ENCODE measurements at places on chromosomes 6 and 20.

GRCh38 chr20:58011106-58011946, 217.1 kb downstream of the ANKRD60 start:
- no peak for DNase-seq

DNA sequence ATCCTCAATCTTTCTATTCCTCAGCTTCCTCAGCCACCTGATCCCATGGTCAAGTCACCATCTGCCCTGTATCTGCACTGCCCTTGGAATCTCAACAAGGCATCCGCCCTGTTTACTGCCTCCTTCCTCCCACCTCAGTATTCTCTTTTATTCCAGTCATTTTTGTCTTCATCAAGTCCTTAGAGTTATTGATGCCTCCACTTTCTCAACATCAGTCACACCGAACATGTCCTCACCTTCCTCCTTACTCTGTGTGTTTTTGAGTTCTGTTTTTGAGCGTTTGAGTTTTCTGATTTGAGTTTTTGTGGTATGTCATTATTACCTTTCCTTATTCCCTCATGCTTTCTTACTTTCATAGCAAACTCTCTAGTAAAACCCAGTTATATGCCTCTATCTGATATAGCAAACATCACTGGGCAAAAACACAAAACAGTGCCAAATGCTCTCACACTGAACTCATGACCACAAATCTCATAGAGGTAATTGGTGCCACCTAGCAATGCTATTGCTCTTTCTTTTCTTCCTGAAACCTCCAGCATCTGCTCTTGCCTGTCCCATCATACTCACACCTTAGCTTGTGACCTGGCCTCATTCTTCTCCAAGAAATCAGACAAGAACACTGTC, 11.8 kb upstream of the GNRH2 start:
- no peak for DNase-seq

DNA sequence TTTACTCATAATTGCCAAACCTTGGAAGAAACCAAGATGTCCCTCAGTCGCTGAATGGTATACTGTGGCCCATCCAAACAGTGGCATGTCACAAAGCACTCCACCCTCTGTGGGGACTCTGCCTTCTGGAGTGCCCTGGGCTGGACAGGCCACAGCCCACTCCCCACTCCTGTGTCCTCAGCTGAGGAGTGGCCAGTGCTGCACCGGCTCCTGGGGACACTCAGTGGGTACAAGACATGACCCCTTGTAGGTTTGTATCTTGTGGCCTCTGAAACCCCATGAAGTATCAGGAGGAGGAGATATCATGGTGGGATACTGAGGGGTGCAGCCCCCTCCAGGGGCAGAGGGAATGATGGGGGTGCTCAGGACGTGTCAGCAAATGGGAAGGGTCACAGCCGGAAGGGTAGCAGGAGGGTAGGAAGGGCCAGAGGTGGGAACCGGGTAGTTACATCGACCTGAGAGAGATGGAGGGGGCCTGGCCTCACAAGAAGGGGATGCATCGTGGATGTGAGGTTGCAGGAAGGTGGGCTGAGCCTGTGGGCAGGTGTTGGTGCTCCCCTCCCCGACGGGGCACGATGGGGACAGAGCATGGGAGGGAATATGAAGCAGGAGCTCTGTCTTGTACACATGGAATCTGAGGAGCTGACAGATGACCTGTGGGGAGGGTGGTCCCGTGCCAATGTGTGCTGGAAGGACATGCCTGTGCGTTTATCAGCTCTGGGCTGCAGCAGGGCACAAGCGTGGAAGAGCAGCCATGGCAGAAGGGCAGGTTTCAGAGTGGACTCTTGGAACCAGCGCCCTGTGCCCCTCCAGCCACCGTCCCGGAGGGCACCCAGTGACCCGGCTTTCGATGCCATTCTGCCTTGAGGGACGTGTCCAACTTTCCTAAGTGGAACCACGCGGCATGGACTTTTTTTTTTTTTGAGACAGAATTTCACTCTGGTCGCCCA, 11.9 kb upstream of the HELZ2 start:
- no peak for DNase-seq

GRCh38 chr20:38902601-38903000, 23.6 kb upstream of the FAM83D start:
- no peak for DNase-seq

DNA sequence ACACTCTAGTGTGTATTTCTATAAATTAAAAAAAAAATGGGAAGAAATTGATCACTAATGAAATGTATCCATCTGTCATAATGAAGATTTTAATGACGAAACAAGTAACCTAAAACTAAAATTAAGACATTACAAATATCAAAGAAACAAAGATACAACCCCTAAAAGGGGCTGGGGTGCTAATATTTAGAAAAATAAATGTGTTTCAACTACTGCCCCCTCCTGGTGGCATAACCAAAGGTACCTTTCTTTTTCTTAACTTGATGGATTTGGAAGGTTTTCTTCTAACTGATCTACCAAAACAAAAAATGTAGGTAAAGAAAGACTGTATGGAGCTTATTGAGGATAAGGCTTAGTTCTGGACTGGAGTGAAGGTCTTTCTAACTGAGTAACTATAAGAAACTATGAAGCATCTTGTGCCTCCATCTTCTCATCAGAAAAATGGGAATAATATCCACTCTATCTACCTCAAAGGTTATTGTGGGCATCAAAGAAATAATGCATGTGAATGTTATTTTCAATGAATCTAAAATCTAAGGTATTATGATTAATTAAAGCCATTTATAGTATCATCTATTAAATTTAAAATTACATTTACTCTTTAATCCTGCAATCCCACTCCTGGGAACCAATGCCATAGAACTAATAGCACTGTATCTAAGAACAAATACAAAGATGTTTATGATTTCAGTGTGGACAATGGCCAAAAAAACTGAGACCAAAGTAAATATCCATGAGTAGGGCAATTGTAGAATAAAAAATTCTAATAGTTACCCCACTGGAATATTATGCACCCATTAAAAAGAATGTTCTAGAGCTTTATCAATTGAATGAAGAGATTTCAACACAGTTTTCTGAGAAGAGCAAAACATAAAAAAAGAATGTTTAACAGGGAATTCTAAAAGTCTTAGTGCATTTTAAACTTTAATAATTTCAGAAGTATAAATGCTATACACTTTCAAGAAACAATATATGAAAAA, 117.2 kb downstream of the BACH2 start:
- DNase-seq = no peak

DNA sequence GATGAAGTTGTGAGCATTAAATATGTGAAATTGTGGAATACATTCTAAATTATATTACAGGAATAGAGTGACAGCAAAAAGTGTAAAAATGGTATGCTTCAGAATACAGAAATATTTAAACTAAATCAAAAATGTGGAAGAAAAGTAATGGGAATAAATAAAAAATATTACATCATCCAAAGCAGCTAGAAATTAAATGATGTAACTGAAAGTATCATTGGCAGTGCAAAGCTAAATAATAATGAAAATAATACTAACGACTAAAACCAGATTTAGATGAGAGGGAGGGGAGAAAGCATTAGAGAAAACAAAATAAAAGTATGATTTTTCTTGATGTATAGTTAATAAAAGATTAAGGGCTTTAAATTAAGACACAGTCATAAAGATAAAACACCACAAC, 1104.0 kb downstream of the EPHA7 start:
- DNase-seq = no peak

- no peak for DNase-seq
Measured at GRCh38 chr20:23159256-23159946, 73.3 kb upstream of the CD93 start.

DNA sequence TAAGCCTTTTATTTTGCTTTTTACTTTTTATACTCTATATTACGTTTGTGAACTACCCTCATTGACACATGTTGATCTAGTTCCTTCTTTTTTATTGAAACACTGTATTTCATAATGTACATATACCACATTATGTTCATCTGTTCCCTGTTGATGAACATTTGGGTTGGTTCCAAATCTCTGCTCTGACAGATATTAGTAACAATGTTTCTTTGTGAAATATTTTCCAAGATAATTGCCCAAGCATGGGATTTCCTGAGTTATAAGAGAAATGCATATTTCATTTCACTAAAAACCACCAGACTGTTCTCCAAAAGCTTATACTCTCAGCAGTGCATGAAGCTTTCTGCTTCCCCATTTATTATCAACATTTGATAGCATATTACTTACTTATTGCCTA, 44.2 kb upstream of the TNFRSF21 start:
- DNase-seq = no peak

DNA sequence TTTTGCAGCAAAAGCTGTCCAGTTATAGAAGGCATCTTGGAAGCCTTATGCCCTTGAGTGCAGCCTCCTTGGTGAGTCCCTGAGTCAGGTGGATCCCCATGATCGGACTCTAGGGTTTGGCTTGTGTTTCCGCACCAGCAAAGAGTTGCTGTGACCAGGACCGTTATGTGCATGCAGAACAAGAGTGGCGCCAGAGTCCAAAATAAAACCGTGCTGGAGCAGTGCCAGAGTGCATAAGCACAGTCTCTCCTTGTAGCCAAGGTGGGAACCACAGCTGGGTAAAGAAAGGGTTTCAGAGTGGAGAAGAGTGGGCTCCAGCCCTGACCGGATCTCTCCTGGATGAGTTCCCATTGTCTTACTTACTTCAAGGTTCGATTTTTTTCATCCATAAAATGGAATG, 58.6 kb downstream of the FOXA2 start:
- DNase-seq = no peak

All from neural crest cell (in vitro differentiated cells).